ENCODE measurements at places on chromosomes 2 and 18.

GRCh38 chr2:238284802-238285515, 3.5 kb downstream of the PER2 start:
- no peak for DNase-seq

GRCh38 chr2:20823917-20824316, 1.0 kb upstream of the LDAH start:
- no peak for DNase-seq

GRCh38 chr2:127586746-127587295, 51.3 kb downstream of the MYO7B start:
- DNase-seq: no peak

DNA sequence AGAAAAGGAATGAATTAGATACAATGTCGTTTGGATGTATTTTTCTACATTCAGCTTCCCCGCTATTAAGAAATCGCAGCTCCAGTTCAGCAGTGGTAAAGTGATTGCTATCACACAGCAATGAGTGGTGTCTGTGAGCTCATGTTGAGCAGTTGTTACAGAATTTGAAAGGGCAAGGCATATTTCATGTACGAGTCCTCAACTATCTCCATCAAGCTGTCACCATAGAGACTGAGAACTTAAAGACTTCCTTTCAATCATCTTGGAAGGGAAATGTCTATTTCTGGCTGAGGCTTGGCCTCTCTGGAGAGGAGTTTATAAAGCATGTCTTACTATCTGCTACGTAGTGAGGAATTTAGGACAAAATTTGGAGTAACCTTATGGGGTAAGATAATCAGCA, 24.4 kb upstream of the FAM117B start:
- no peak for DNase-seq

- DNase-seq: no peak
Measured at GRCh38 chr18:26470011-26470637, 78.2 kb downstream of the KCTD1 start.
